ENCODE measurements at places on chromosomes 7 and 10. TPM values are rescaled to one million over a fixed set of nuclear protein-coding genes. Genes with fewer than 3 reads are reported as not detected.

DNA sequence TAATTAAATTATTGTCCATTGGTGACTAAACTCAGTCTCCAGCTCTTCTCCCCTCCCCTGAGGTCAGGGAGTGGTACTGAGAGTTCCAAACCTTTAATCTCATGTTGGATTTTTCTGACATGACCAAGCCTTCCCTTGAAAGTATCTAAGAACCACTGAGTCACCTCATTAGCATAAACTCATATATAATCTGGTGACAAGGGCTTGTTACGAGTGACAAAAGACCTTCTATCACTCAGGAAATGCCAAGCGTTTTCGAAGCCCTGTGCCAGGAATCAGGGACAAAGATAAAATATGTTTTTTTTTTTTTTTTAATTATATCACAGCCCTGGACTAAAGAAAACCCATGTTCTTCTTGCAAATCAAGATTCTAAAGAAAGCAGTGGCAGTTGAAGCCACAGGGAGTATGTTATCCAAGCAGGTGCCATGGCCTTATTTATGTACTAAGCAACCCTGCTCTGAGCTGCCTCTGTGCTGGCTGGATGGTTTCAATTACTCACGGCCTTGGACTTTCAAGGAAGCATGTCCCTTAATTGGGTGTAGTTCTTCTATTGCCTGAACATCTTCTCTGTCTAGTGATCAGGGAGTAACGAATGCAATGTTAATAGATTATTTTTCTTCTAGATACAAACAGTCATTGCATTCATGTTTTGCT, 169.0 kb upstream of the PRKCQ start:
- no peak overlapping the region for H3K27ac ChIP-seq
- no peak overlapping the region for H3K4me3 ChIP-seq
- no peak for DNase-seq
- peaks cover 3% of the 10 kb centered on the region for H3K36me3 ChIP-seq

The BTAF1 gene
- 66.8 TPM for total RNA-seq

DNA sequence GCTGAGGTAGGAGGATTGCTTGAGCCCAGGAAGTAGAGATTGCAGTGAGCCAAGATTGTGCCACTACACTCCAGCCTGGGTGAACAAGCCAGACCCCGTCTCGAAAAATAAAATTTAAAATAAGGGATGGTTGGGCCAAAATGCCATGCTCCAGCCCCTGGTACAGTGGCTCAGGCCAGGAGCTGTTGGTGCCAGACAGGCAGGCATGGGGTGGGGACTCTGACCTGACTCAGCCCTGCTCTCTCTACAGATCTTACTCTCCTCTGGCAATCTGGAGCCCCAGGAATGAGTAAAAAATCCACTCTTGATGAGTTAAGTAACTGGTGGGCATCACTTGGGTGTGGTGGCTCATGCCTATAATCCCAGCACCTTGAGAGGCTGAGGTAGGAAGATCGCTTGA, 8.4 kb upstream of the TMEM120A start:
- DNase-seq = no peak
- no peaks in the 10 kb centered on the region for H3K27me3 ChIP-seq
- peaks cover 6% of the 10 kb centered on the region for H3K4me1 ChIP-seq

The C10orf90 gene
- total RNA-seq = not detected

DNA sequence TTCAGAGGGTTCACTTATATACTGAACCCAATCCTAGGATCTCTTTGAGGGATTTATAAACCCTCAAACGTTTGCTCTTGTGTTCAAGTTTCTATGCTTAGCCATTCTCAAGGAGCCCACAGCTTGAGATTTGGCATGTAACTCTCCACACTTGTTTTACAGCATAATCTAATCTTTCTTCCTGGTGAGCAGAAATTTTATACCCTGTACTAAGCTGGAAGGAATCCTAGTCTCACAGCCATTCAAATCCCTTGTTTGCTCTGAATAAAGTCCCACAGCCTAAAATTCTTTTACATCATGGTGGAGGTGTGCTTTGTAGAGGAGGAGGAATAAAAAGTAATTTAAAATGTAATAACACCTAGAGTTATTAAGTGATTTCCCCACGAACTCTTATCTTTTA, 5.3 kb upstream of the AGR2 start:
- H3K36me3 ChIP-seq = peaks cover 3% of the 10 kb centered on the region
- no peak overlapping the region for H3K4me3 ChIP-seq
- DNase-seq = no peak
- no peak overlapping the region for H3K27ac ChIP-seq
- H3K27me3 ChIP-seq = peaks cover 29% of the 10 kb centered on the region

- peaks cover 11% of the 10 kb centered on the region for H3K27me3 ChIP-seq
- no peaks in the 10 kb centered on the region for H3K36me3 ChIP-seq
- H3K4me3 ChIP-seq = no peak overlapping the region
- H3K4me1 ChIP-seq = no peaks in the 10 kb centered on the region
- H3K27ac ChIP-seq = no peak overlapping the region
Measured at GRCh38 chr7:47344171-47344955, 237.5 kb downstream of the TNS3 start.

GRCh38 chr10:97533888-97534287, 35.2 kb downstream of the UBTD1 start:
- H3K4me1 ChIP-seq = peaks cover 2% of the 10 kb centered on the region
- H3K4me3 ChIP-seq = no peak overlapping the region
- peaks cover 4% of the 10 kb centered on the region for H3K36me3 ChIP-seq
- DNase-seq = no peak
- H3K27ac ChIP-seq = no peak overlapping the region

DNA sequence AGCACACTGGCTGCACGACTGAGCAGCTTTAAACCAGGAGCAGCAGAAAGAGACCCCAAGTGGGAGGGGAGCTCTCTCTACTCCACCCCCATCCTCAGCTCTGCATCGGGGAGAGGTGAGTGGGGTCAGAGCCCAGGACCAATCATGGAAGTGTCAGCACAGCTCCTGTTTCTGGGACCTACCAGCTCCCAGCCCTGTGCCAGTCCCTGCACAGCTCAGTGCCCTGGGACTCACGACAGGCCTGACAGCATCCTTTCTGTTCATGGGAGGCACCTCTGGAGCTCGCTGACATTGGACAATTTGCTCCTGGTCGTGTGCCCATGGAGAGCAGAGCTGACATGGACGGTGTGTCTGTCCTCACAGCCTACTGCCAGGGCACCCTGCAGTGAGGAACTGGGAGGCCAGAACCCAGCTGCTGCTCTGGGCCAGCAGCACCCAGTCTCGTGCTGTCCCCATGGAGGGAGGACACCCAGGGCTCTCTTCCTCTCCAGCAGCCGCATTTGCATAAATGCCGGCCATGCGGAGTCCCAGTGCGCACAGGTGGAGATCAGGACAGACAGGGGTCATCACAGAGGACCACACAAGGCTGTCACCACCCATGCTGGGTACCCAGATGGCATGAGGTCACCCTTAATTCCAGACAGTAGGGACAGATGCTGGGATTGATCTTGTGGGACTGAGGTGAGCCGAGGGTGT, 45.9 kb upstream of the MSMB start:
- peaks cover 32% of the 10 kb centered on the region for H3K4me1 ChIP-seq
- no peaks in the 10 kb centered on the region for H3K36me3 ChIP-seq
- H3K4me3 ChIP-seq = peak overlapping the region; percentile 66

The KCNH2 gene
- total RNA-seq = 2.2 TPM

DNA sequence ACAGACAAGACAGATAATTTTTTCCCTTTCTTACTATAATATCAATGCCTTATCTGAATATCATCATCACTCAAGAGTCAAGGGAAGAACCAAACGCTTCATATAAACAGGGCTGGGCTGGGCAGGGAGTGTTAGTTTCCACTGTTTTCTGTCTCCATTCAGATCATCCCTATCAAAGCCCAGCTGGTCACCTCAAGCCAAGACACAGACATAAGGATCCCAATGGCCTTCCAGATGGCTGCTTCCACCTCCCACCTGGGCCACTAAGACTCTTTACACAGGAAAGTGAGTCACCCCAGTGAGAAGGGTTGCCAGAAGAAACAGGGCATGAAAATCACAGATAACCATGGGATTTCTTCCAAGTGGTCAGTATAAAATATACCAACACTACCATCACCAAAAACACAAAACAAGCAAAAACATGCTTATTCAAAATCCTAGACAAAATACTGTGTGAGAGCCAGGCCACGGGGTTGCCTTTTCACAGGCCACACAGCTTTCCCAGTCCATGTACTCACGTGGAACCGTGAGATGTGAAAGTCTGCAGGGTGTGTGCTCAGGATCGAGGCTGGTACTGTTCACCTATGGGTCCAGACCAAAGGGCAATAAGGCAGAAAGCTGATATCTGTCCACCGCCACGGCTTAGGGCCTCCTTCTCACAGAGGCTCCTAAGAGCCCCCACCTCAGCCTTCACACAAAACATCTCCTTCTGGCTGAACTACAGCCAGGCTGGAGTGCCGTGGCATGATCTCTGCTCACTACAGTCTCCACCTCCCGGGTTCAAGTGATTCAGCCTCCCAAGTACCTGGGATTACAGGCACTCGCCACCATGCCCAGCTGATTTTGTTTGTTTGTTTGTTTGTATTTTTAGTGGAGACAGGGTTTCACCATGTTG, 5.7 kb downstream of the PRSS1 start:
- no peaks in the 10 kb centered on the region for H3K27me3 ChIP-seq
- DNase-seq = no peak
- peaks cover 3% of the 10 kb centered on the region for H3K4me1 ChIP-seq
- no peak overlapping the region for H3K27ac ChIP-seq

- H3K4me1 ChIP-seq = peaks cover 3% of the 10 kb centered on the region
- DNase-seq = no peak
- no peaks in the 10 kb centered on the region for H3K27me3 ChIP-seq
- no peak overlapping the region for H3K4me3 ChIP-seq
- peaks cover 4% of the 10 kb centered on the region for H3K36me3 ChIP-seq
Measured at GRCh38 chr10:60737242-60737641, 41.0 kb upstream of the CDK1 start.

- DNase-seq = no peak
- peaks cover 28% of the 10 kb centered on the region for H3K27me3 ChIP-seq
- no peaks in the 10 kb centered on the region for H3K4me1 ChIP-seq
- H3K36me3 ChIP-seq = peaks cover 2% of the 10 kb centered on the region
- H3K27ac ChIP-seq = no peak overlapping the region
- no peak overlapping the region for H3K4me3 ChIP-seq
Measured at GRCh38 chr10:127899766-127900387, 7.0 kb upstream of the PTPRE start.

The CYP2W1 gene
- not detected for total RNA-seq

The HYAL4 gene
- not detected for total RNA-seq

GRCh38 chr7:53272081-53272480, 236.6 kb downstream of the POM121L12 start:
- H3K27me3 ChIP-seq = no peaks in the 10 kb centered on the region
- DNase-seq = no peak
- H3K4me3 ChIP-seq = no peak overlapping the region
- no peak overlapping the region for H3K27ac ChIP-seq
- H3K4me1 ChIP-seq = no peaks in the 10 kb centered on the region

- H3K4me3 ChIP-seq = no peak overlapping the region
- H3K27ac ChIP-seq = no peak overlapping the region
- H3K36me3 ChIP-seq = peaks cover 2% of the 10 kb centered on the region
- H3K4me1 ChIP-seq = peaks cover 4% of the 10 kb centered on the region
Measured at GRCh38 chr10:24493165-24493564, 230.5 kb downstream of the ARHGAP21 start.

DNA sequence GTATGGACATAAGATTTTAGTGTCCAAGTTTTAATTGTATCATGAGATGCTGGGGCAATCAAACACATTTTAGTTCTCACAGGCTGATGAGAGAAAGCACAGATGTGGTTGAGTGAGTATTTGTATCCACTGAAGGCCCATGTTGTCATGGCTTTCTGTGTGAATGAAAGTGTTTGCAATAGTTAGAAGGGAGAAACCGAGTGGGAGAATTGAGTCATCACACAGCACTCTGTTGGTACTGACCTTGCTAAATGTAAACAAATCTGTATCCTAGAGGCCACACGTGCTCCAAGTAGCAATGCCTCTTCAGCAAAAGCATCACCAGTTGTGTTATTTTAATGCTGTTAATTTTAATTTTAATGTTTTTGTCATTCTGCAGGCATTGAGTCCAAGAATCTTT, 121.2 kb downstream of the EMX2 start:
- H3K27ac ChIP-seq = no peak overlapping the region
- H3K27me3 ChIP-seq = peaks cover 14% of the 10 kb centered on the region
- H3K36me3 ChIP-seq = no peaks in the 10 kb centered on the region
- DNase-seq = no peak
- no peak overlapping the region for H3K4me3 ChIP-seq

- H3K36me3 ChIP-seq = no peaks in the 10 kb centered on the region
- no peaks in the 10 kb centered on the region for H3K27me3 ChIP-seq
- no peak for DNase-seq
- H3K4me3 ChIP-seq = no peak overlapping the region
- no peak overlapping the region for H3K27ac ChIP-seq
- no peaks in the 10 kb centered on the region for H3K4me1 ChIP-seq
Measured at GRCh38 chr7:52151559-52151958, 835.0 kb upstream of the COBL start.

DNA sequence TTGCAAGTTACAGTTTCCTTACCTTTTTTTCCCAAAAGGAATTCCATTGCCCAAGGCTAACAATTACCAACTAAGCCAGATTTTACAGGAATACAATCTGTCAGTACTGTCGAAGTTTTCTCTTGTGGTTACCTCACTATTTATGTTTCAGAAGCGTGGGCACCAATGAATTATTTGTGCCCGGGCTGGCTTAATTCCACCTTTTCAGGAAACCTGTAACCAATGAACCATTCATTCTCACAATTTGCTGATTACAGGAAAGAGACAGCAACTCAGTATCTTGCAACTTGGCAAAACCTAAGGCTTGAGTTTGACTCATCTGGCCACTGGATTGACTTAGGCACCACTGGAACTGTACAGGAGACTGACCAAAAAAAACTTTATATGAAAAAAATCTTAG, 485.6 kb downstream of the INHBA start:
- H3K27ac ChIP-seq = no peak overlapping the region
- H3K36me3 ChIP-seq = no peaks in the 10 kb centered on the region
- H3K27me3 ChIP-seq = no peaks in the 10 kb centered on the region
- DNase-seq = no peak
- no peak overlapping the region for H3K4me3 ChIP-seq

DNA sequence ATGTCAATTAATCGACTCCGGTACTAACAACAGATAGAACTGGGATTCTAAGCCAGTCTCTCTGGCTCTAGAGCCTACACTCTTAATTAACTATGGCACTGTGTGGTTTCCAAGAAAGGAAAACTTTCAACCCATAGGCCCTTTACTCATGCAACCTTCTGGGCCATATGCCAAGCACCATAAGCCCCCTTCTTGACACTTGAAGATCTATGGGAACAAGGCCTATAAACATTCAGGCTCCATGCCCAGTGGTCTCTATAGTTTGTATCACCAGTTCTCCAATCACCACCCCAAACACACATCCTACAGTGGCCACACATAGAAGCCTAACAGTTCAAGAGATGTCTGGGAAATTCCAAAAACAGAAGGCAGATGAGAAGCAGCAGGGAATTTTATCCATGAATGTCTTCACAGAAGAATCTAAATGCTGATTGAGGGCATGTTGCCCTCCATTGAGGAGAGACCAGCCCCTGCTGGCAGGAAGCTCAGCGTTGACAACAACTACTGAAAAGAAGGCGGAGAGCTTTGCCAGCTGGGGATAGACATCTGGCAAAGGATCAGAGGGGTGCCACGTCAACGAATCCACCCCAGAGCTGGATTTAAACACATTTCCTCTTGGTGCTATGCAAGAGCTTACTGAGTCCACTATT, 64.4 kb downstream of the GRM3 start:
- H3K4me3 ChIP-seq = no peak overlapping the region
- no peak for DNase-seq
- H3K27ac ChIP-seq = no peak overlapping the region
- H3K4me1 ChIP-seq = no peaks in the 10 kb centered on the region

GRCh38 chr7:33661430-33662160, 243.7 kb upstream of the BMPER start:
- H3K36me3 ChIP-seq = no peaks in the 10 kb centered on the region
- H3K4me1 ChIP-seq = peaks cover 6% of the 10 kb centered on the region
- H3K27me3 ChIP-seq = no peaks in the 10 kb centered on the region

The MEOX2 gene
- total RNA-seq = not detected
